ENCODE measurements at places on chromosomes 3 and 15. TPM values are rescaled to one million over a fixed set of nuclear protein-coding genes. Genes with fewer than 3 reads are reported as not detected.
A peak's percentile ranks its signal among the peaks of the same experiment; 100 is the strongest.

DNA sequence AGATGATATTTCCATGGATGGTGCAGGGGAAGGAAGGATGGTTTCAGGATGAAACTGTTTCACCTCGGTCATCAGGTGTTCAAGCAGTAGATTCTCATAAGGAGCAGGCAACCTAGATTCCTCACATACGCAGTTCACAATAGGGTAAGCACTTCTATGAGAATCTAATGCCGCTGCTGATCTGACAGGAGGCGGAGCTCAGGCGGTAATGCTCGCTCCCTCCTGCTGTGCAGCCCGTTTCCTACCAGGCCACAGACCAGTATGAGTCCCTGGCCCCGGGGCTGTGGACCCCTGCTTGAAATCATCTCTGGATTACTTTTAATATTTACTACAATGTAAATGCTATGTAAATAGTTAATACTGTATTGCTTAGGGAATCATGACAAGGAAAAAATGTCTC is 241.8 kb downstream of the ROBO2 start:
- no peak for DNase-seq
- H3K36me3 ChIP-seq, result no peaks in the 10 kb centered on the region
- no peaks in the 10 kb centered on the region for H3K27me3 ChIP-seq
- no peak overlapping the region for H3K27ac ChIP-seq
- H3K4me3 ChIP-seq, result no peak overlapping the region

GRCh38 chr3:110533089-110533488 is 538.5 kb upstream of the NECTIN3 start:
- no peaks in the 10 kb centered on the region for H3K36me3 ChIP-seq
- H3K4me3 ChIP-seq, result no peak overlapping the region
- H3K4me1 ChIP-seq, result no peaks in the 10 kb centered on the region
- H3K27ac ChIP-seq, result no peak overlapping the region
- no peaks in the 10 kb centered on the region for H3K27me3 ChIP-seq

DNA sequence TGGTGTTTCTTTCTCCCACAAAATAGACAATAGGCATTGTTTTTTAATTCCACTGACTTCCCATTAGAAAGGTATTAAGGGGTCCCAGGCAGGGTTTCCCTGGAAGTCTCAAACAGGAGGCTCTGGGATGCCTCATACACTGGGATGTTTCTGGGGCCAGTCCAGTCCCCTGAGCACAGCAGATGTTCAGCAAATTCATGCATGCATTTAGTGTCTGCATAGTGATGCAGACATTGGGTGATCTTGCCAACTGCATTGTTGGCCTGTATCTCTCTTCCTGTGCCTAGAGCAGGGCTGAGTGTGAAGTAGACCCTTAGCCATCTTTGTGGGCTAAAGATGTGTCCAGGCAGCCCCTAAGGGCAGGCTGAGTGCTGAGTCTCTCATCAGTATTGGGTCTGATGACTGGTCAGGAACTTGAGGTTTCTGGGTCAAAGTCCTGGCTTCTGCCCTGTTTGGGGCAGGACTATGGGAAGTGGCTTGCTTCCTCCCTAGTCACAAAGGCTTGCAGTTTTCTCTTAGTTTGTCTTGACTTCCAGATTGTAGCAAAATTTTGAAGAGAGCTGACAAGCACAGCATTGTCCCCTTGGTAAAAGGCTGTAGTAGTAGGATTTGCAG is 56.5 kb downstream of the BSN start:
- H3K36me3 ChIP-seq, result no peaks in the 10 kb centered on the region
- no peaks in the 10 kb centered on the region for H3K4me1 ChIP-seq
- no peak for DNase-seq
- H3K4me3 ChIP-seq, result no peak overlapping the region

GRCh38 chr3:29696311-29696710 is 415.4 kb downstream of the RBMS3 start:
- no peak overlapping the region for H3K4me3 ChIP-seq
- peaks cover 37% of the 10 kb centered on the region for H3K4me1 ChIP-seq
- H3K27me3 ChIP-seq, result no peaks in the 10 kb centered on the region
- DNase-seq, result no peak

DNA sequence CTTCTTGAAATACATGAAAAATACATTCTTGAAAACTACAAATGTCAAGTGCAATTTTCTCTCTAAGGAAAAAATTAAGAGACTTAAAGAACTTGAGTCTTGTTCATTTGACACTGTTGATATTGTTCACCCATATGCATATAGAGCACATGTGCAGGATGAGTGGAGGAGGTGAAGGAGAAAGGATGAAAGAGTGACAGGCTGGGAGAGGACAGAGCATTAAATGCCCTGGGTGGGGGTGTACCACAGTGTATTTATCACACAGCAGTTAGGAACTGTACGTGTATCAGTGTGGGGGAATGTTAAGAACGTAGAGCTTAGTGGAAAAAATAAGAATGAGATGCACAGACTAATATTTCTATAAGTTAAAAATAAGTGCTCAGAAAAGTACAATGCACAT is 45.7 kb downstream of the CTDSPL start:
- no peaks in the 10 kb centered on the region for H3K27me3 ChIP-seq
- DNase-seq, result no peak
- H3K36me3 ChIP-seq, result no peaks in the 10 kb centered on the region
- H3K4me3 ChIP-seq, result no peak overlapping the region

GRCh38 chr3:51508255-51508654 is 8.4 kb upstream of the DCAF1 start:
- H3K4me1 ChIP-seq, result no peaks in the 10 kb centered on the region
- H3K27ac ChIP-seq, result no peak overlapping the region
- no peaks in the 10 kb centered on the region for H3K36me3 ChIP-seq
- no peak overlapping the region for H3K4me3 ChIP-seq
- no peak for DNase-seq
- no peaks in the 10 kb centered on the region for H3K27me3 ChIP-seq

DNA sequence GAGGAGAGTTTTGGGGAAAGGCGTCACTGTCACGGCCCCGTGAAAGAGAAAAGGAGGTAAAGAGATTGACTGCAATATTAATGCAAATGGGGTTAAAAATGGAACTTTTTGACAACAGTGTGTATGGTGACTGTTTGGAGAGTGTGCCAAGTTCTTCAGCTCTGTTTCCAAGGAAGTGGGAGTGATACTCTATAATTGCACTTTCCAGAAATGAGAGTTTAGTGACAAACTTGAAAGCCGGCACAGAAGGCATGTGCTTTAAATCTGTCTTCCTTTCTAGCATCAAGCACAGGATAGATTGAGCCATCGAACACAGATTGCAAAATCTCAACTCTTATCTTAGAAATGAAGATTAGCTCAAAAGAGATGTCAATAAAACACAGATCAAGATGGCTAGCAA is 51.9 kb upstream of the SNRPA1 start:
- no peaks in the 10 kb centered on the region for H3K36me3 ChIP-seq
- H3K4me1 ChIP-seq, result peaks cover 8% of the 10 kb centered on the region
- no peak overlapping the region for H3K4me3 ChIP-seq
- H3K27me3 ChIP-seq, result no peaks in the 10 kb centered on the region

DNA sequence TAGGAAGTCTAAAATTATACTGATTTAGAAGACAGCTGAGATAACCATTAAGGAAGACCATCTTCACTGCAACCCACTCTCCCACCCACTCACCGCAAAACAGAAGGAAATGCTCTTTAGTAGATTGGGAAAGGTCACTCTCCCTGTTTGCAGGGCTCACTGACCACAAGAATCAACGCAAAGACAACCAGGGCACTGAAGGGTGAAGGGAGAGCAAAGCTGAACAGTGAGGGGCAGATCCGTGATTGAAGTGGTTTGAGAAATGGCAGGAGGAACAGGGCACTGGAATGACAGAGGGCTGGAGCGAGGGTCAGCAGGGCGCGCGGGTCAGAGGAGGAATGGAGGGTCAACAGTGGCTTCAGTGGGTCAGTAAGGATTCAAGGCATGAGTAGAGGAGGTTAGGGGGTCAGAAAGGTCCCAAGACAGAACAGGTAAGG is 520 bp downstream of the MESD start:
- H3K36me3 ChIP-seq, result peaks cover 7% of the 10 kb centered on the region
- no peaks in the 10 kb centered on the region for H3K27me3 ChIP-seq
- H3K4me3 ChIP-seq, result peak overlapping the region; percentile 91
- no peak for DNase-seq

- no peaks in the 10 kb centered on the region for H3K27me3 ChIP-seq
- no peak for DNase-seq
- no peak overlapping the region for H3K27ac ChIP-seq
- H3K4me3 ChIP-seq, result no peak overlapping the region
- no peaks in the 10 kb centered on the region for H3K36me3 ChIP-seq
- H3K4me1 ChIP-seq, result peaks cover 9% of the 10 kb centered on the region
These were observed 14.4 kb upstream of the GNAI2 start for GRCh38 chr3:50221411-50222168.

DNA sequence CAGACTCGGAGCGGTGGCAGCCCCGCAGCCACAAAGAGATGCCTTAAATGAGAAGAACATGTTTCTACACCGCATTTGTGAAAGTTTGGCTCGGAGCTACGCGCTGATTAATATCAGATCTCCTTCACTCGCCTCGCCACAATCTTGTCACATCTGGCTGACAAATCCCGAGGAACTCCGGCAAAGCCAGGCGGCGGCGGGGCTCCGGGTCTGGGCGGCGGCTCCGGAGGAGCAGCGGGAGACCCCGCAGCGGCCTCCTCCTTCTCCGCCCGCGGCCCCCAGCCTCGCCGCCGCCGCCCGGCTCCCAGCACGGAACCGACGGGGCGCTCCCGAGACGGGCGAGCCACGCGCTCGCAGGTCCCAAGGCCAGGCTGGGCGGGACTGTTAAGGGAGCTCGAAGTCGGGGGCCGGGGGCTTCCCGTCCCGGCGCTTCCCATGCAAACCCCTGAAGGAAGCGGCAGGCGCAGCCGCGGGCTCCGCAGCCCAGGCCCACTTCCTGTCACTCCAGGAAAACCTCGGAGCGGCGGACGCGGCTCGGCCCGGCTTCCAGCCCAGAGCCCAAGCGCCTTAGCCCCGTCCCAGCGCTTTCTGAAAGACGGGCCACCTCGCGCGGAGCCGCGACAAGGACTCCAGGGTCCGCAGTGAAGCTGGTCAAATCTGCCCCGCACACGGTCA is 1.2 kb downstream of the BNC1 start:
- peak overlapping the region; percentile 49 for H3K4me3 ChIP-seq
- H3K36me3 ChIP-seq, result no peaks in the 10 kb centered on the region
- no peak for DNase-seq
- H3K4me1 ChIP-seq, result peaks cover 7% of the 10 kb centered on the region
- peaks cover 78% of the 10 kb centered on the region for H3K27me3 ChIP-seq

GRCh38 chr3:94081884-94082283 is 19.0 kb downstream of the NSUN3 start:
- no peak for DNase-seq
- no peak overlapping the region for H3K27ac ChIP-seq
- H3K36me3 ChIP-seq, result peaks cover 36% of the 10 kb centered on the region
- H3K4me1 ChIP-seq, result peaks cover 8% of the 10 kb centered on the region
- H3K4me3 ChIP-seq, result no peak overlapping the region
- no peaks in the 10 kb centered on the region for H3K27me3 ChIP-seq

Gene FOXL2NB
- total RNA-seq, result not detected

Gene PLA2G4F
- total RNA-seq, result 99.0 TPM

Gene SLC24A1
- total RNA-seq, result 11.4 TPM

Gene CPA3
- 48.6 TPM for total RNA-seq
